ENCODE measurements at places on chromosomes 2 and 18.

GRCh38 chr18:51400721-51401120, 203.2 kb upstream of the MEX3C start:
- no peak for DNase-seq

DNA sequence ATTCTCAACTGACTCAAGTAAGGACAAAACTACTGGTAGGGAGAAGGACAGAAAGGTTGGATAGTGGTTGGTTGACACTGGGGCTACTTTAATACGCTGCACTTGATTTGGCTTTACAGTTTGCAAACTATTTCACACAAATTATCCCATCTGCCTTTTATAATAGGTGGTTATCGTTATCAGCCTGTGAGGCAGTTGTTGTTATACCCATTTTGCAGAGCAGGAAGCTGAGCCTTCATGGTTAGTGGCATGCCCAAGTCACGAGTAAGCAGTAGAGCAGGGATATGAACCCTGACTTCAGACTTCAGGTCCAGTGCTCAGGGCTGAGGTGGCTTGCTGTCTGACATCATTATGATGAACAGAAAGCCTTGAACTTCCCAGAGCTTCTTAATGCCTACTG, 5.3 kb downstream of the CTIF start:
- DNase-seq = no peak

GRCh38 chr18:79569720-79570119, 109.9 kb upstream of the CTDP1 start:
- peak; percentile 28 for DNase-seq

DNA sequence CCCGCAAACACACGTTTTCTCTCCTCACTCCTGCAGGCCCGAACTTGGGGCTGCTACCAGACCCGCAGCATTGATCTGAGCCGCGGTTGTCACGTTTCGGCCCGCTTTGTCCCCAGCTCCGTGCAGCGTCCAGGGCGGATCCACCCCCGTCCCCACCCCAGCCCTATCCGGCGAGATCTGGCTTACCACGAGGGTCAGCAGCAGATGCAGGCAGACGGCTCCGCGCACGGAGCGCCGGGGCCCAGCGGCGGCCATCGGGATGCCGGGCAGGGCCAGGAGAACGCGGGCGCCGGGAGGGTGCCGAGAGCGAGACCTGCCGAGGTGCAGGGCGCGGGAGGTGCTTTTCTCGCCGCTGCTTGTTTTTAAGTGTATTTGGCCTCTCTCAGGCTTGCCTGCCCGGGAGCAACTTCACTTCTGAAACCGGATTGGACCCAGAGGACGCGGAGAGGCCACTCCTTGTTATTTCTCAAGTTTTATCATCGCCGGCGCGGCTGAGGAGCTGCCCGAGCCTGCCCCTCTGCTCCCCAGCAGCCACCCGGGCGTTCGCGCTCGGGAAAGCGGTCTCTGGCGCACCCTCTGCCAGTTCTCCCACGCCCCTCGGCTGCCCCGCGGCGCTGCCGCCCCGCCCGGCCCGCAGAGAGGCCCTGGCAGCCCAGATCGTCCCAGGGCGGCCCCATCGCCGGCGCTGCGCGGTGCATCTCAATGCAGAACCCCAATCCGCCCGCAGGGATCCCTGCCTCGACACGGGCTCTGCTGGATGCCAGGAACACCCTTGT, at the start of gene DSC3:
Gene DSC3, minus strand, starts transcription at position 337 of the 776 bp plus-strand sequence. Its CDS starts 82 bp downstream, at position 255.
- peak; percentile 34 for DNase-seq

- DNase-seq = no peak
Measured at GRCh38 chr2:124814968-124815745, 790.1 kb downstream of the CNTNAP5 start.

GRCh38 chr2:181998891-181999654, 13.4 kb downstream of the PPP1R1C start:
- DNase-seq = no peak

DNA sequence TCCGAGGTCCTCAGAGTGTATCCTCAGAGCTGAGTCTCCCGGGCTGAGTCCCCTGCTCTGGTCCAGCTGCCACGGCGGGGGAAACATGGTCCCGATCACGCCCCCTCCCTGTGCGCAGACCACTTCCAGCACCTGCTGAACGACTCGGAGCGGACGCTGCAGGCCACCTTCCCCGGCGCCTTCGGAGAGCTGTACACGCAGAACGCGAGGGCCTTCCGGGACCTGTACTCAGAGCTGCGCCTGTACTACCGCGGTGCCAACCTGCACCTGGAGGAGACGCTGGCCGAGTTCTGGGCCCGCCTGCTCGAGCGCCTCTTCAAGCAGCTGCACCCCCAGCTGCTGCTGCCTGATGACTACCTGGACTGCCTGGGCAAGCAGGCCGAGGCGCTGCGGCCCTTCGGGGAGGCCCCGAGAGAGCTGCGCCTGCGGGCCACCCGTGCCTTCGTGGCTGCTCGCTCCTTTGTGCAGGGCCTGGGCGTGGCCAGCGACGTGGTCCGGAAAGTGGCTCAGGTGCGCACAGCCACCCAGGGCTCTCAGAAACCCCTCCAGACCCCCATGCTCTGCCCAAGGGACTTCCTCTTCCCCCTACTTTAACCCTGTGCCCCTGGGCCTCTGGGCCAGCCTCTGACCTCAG, 26.7 kb downstream of the GPC1 start:
- DNase-seq = peak; percentile 33

GRCh38 chr2:188050726-188051125, 240.9 kb upstream of the GULP1 start:
- DNase-seq = no peak

- no peak for DNase-seq
Measured at GRCh38 chr18:37361335-37362157, 204.1 kb downstream of the CELF4 start.

GRCh38 chr2:51291762-51292551, 260.0 kb upstream of the NRXN1 start:
- no peak for DNase-seq

DNA sequence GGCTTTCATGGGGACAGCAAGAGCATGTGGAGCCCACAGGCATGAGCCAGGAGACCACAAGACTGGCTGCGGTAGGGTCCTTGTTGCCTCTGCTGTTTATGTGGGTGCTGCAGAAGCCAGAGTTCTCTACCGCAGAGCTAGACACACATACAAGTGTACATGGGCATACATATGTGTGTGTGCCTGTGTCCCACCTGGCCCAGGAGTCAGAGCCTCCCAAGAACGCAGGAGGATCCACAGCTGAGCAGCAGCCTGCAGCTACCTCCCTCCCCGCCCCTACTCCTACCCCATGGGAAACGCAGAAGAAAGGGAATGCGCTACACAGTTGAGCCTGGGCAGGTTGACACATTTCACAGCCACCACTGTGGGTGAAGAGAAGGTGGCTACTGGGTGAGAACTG, 438.1 kb upstream of the SMIM21 start:
- DNase-seq = no peak

DNA sequence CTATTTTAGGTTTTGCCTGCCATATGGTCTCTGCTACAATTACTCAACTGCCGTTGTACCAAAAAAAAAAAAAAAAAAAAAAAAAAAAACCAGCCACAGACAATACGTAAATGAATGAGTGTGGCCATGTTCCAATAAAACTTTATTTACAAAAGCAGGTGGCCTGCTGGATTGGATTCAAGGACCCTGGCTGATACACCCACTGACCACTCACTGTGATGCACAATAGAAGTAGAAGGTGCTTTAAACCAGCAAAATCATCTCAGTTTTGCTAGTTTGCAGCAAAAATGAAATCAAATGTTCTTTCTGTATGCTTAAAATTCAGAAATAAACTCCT, 137.4 kb downstream of the AKAIN1 start:
- no peak for DNase-seq

GRCh38 chr2:108959401-108959800, 29.6 kb downstream of the EDAR start:
- DNase-seq = no peak

DNA sequence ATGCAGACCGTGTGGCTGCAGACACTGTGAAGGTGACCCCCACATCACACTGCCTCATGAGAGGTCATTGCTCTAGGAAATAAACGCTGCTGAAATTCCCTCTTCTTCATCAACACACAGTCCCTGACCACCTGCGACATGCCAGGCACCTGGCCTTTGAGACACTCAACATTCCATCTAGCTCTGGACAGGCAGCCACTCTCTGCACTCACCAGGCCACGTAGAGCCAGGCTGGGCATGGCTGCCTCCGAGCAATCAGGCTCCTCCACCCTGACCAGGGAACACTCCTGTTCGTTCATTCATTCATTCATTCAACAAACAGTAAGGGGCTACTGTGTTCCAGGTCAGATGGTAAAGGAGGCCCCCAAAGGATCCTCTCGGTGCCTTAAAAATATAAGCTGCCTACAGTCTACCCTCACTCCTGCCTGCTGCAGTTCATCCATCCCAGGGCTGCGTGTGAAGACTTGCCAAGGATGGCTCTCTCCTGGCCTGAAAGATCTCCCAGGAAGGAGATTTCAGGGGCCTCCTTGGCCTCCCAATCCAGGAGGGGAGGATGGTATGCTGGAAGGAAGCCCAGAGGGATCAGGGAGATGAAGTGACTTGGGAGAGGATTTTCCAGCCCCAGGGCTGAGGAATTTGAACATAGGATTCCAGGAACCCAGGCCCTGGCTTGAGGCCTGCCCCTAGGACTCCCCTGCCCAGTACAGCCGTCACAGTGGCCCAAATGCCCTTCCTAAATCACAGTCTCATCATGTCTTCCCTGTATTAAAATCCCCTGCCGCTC, 66.7 kb downstream of the TNS1 start:
- no peak for DNase-seq

GRCh38 chr2:127953128-127953718, 67.5 kb upstream of the AMMECR1L start:
- DNase-seq = no peak

GRCh38 chr2:5839550-5839949, 147.4 kb downstream of the SOX11 start:
- DNase-seq = no peak

DNA sequence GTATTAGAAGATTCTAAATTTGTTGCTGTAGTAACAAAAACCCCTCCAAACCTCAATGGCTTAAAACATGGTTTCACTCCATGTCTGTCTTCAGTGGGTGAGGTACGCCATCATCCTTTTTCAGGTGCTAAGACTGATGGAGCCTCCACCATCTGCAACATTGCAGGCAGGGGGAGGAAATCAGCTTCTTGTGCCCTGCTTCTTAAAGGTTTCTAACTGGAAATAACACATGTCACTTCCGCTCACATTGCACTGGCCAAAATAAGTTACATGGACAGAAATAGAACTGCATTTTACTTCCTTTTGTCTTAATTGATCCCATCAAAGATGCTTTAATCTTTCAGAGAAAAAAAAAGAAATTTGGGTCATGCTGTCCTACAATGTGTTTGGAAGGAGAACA, 94.1 kb downstream of the GALNT3 start:
- no peak for DNase-seq

GRCh38 chr2:39718483-39718882, 52.8 kb downstream of the TMEM178A start:
- no peak for DNase-seq

DNA sequence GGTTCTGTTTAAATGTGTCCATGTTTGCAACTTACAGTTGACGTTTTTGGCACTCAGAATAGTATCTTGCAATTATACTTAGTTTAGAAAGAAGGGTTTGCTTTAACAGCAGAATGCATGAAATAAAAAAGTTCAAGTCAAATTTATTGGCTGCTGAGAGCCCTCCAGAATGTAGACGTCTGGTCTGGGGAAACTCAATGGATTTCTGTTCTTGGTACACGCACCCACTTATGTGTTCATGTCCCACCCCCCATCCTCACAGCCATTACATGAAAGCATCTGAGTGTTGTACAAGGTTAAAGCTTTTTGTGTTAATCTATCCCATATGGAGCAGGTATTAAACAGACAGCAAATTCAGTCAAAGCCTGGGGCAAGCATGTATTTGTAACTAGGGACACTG, 219.5 kb downstream of the SOX11 start:
- no peak for DNase-seq

- no peak for DNase-seq
Measured at GRCh38 chr2:133682906-133683305, 114.6 kb upstream of the NCKAP5 start.

DNA sequence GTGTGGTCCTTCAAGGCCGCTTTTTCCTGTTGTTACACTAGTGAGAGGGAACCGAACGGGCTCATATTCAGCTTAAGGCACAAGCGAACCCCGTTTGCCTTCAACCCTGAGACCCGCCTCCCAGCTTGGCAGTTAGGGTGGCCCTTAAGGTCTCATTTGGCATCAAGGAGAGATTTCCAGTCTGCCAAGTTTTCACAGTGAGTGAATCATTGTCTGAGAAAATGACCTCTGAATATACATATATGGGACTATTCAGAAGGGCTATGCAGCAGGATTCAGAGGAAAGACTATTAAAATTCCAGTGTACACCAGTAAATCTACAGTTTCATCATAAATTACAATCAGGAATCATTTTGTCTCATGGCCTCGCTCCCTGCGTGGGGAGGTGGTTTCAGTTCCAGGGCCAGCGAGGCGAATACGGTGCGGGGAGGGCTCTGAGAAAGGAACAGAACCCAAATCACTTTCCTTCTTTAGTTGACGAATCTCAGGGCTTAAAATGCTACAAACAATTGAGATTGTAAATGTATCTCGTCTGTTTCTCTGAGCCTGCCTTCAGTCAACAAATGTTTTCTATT, 231.4 kb downstream of the FAM210A start:
- DNase-seq = no peak

GRCh38 chr2:239461291-239462190, 60.7 kb upstream of the HDAC4 start:
- DNase-seq = no peak

DNA sequence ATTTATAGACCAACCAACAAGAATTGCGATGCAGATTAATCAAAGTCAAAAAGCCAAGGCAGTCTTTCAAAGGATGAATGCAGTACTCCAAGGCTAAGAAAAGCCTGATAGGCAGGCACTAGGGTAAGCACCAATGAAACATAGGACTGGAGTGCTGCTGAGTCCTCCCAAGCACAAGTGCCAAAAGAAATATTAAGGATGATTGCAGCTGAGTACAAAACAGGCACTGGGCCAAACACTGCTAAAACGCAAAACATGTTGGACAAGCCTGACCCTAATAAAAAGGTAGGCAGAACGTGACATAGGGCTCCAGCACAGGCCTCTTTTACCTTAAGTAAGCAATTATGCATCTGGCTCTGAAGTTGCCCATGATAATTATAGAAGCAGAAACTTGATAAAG, 160.1 kb upstream of the LRP1B start:
- no peak for DNase-seq

- DNase-seq = no peak
Measured at GRCh38 chr18:55432307-55433040, 155.5 kb downstream of the TCF4 start.

Measured in mesothelial cell of epicardium (in vitro differentiated cells).